Stimulated activated CD4-positive, alpha-beta T cell treated with anti-CD3 and anti-CD28 coated beads, Interleukin-4, amount 100 ng/mL, for 4 hours (primary cell): ENCODE measurements at places on chromosomes 3 and 15.

GRCh38 chr3:49454898-49455681 is 15.0 kb upstream of the DAG1 start:
- no peak for DNase-seq

DNA sequence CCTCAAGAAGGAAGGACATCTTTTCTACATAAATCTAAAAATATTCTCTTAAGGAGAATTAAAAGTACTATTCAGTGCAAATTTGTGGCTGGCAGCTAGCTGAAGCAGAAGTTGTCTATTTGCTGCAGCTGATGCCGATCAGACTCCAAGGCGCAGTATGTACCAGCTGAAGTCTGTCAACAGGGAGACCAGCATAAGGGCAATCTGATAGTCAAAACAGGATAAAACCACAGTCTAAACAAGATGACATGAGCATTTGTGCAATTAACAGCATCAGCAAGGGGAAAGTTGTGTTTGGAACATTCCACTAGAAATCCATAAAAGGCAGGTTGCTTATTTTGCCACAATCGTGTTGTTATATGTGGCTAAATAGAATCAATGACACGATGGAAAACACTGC is 198.2 kb upstream of the ROBO2 start:
- no peak for DNase-seq

GRCh38 chr15:45637141-45637540 is 2.3 kb downstream of the SQOR start:
- no peak for DNase-seq

GRCh38 chr15:74263466-74263865 is 27.3 kb downstream of the CCDC33 start:
- no peak for DNase-seq

GRCh38 chr3:45330510-45331295 is 57.7 kb upstream of the LARS2 start:
- DNase-seq: no peak

DNA sequence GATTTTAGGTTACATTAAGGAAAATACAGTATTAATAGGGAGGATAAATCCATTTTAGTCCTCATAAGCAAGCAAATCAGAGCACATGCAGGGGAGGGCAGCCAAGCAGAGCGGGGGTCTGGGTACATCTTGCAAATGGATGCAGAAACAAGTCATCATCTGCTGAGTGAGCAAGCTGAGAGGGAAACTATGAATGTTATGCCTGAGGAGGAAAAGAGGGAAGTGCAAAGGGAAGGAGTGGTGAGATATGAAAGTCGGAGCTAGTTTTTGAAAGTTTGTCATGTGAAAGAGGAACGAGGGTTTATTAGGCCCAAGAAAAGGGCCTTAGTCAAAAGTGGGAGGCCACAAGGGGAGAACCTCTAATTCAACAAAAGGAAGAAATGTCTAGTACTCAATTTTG is 15.4 kb downstream of the PTX3 start:
- no peak for DNase-seq

DNA sequence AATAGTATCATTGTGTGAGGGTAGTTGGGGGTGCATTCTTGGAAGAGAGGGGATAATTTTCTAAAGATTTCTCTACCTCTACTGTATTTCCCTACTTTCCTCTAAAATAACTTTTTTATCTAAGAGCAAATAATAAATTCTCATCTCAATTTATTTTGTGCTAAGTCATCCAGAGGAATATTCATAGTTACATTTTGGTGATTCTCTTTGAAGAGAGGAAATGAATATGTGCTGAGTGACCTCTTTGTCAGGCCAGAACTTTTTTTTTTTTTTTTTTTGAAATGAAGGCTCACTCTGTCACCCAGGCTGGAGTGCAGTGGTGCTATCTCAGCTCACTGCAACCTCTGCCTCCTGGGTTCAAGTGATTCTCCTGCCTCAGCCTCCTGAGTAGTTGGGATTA is 15.1 kb upstream of the CCDC80 start:
- no peak for DNase-seq

GRCh38 chr15:89090791-89091626 is 2.8 kb downstream of the ABHD2 start:
- peak; percentile 57 for DNase-seq

DNA sequence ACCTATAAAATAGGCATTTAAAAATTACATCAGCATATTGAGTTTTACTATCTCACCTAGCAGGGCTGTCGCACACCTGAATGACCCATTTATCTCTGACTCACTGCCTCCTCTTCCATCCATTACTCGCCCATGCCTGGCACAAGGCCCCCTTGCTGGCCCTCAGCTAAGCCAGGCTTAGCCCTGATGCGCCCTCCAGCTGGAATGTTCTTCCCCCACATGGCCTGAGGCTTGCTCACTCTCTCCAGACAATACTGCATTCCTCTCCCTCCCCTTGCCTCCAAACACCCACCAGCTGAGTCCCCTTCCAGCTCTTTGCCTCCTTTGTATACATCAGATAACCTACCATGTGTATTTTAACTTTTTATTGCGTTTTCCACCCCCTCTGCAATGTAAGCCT is 7.2 kb downstream of the SH3BP5 start:
- no peak for DNase-seq

- no peak for DNase-seq
Observed at GRCh38 chr3:44099566-44100297, 142.0 kb upstream of the TOPAZ1 start.

DNA sequence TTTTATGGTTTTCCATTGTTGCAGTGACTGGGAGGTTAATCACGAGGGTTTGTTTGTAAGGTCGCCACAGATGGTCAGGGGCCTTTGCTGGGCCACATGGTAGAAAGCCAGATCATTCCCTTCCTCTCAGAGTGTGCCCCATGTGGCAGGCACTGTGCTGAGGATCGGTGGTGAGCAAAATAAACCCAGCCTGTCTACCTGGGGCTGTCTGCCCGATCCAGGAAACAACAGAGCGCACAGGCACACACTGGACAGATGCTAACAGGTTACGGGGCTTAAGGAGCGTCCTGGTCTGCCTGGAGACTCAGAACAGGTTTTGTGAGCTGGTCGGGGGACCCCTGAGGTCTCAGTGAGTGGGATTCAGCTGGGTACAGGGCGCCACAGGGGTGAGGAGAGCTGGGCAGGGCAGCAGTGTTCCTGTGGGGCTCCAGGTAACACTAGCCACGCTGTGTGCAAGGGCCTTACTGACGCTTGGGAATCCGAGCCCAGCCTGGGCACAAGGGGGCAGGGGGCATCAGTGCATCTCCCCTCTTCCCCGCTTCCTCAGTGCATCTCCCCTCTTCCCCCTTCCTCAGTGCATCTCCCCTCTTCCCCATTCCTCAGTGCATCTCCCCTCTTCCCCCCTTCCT is 136.4 kb downstream of the DNAJB8 start:
- no peak for DNase-seq

DNA sequence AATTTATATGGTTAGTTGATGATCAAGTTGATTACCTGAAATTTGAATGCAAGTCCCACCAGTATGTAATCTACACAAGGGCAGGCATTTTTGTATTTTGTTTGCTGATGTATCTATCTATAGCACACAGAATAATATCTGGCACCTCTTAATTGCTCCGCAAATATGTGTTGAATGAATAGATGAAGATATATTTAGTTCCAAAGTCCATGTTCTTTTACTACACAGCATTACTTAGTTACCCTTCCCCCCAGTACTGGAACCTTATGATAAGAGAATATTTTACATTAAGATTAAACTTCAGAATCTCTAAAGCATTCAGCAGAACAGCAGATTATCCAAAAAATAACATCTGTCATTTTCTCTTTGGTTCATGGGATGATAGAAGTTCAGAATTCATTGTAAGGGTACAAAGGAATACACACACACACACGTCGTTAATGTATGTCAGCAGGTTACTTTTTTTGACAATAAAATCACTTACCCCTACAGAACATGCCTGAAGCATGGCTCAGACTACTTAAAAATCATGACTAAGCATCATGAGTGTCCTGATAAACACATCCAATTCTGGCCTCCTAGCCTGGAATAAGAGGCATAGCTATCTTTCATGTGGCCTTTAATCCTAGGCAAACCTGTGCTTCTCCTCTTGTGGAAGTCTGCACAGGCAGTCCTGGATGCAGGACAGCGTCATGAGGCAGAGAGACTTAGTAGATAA is 148.9 kb upstream of the TBC1D5 start:
- no peak for DNase-seq

DNA sequence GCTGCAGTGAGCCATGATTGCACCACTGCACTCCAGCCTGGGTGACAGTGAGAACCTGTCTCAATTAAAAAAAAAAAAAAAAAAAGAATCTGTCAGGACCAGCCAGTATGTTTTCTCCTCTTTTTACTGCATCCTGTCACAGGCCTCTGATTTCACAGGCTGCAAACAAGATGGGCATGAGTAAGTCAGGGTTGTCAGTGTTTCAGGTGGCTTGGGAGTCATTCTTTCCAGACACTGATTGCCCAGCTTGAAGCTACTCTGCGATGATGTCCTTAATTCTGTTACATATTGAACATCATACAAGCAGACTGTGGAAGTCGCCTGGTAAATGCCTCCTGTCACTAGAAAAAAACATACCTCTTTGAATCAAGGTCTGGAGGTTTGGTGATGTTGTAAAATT is 18.8 kb downstream of the DIS3L start:
- DNase-seq: no peak

DNA sequence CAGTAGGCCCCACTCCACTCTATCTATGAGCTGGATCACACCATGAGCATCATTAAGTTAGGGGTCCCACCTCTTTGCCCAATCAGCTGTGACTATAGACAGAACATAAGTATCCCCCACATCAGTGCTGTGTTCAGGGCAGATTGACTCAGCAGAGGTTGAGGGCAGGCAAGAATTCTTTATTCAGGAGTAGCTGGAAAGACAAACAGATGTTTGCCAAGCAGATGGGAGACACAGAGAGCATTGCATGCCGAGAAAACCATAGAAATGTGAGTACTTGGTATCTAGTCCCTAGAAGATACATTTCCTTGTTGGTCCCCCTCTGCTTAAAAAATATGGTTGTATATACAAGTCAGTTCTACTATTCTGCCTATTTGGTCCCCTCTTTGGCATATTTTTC is 440.8 kb downstream of the RAP2B start:
- DNase-seq: no peak

DNA sequence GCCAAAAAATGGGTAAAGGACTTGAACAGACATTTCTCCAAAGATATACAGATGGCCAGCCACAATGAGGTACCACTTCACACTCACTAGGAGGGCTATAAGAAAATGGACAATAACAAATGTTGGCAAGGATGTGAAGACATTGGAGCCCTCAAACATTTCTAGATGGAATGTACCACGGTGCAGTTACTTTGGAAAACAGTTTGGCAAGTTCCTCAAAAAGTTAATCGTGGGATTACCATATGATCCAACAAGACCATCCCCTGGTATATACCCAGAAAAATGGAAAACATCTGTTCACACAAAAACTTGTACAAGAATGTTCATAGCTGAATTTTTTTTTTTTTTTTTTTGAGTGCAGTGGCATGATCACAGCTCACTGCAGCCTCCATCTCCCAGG is 15.9 kb upstream of the HRH1 start:
- DNase-seq: no peak

DNA sequence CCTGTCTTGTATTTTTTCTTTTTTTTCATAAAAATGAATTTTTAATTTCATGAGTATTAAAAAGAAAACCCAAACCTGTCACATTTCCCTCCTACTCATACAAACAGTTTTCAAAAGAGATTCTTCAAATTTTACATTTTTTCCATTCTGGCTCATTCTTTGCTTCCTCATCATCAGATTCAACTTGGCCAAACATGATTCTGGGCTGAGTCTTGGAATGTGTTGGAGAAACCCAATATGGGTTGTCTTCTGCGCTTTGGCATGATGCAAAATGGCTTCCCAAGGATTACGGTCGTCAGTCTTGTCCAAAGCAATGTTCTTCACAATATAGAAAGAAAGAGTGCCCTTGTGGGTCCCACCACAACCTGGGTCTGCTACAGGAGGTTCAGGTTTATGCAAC is 12.4 kb upstream of the TM4SF4 start:
- no peak for DNase-seq

GRCh38 chr3:109927161-109927560 is 589.8 kb upstream of the DPPA4 start:
- DNase-seq: no peak

GRCh38 chr3:45605534-45605933 is 11.0 kb downstream of the LIMD1 start:
- no peak for DNase-seq

- no peak for DNase-seq
Observed at GRCh38 chr3:128167973-128168674, 14.8 kb downstream of the EEFSEC start.

GRCh38 chr15:68834346-68834745 is 13.7 kb upstream of the ANP32A start:
- no peak for DNase-seq

DNA sequence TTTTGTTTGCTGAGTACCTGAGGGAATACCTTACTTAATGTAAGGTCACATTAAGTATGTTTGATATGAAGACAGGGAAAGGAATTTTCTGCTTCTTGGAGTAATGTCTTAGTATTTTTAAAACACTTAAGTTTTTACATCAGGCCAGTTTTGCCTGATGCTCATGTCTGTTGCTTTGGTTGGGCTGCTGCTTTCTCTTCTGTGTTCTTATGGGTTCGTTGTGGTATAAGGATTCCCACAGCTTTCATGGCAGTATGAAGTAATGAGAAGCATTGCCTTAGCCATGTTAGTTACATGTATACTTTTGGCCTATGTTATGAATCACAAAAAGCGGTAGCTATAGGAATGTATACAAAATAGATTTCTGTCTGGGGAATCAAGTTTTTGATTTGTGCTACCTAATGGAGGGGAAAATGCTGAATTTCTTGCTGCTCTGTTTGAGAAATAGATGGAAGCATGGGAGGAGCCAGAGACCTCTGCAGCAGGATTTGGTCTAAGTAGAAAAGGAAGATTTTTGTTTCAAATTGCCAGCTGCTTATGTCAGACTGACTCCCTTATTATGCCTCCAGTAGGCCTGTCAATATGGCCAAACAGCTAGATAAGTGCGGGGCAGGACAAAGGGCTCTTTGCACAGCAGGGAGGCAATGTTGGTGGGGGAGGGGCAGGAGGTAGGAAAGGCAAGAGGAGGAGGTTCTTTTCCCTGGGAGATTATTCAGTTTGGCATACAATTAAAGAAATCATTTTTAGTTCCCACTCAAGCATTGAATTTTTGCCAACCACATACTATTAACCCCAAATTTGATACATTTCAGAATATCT is 5.2 kb downstream of the SETD5 start:
- no peak for DNase-seq

DNA sequence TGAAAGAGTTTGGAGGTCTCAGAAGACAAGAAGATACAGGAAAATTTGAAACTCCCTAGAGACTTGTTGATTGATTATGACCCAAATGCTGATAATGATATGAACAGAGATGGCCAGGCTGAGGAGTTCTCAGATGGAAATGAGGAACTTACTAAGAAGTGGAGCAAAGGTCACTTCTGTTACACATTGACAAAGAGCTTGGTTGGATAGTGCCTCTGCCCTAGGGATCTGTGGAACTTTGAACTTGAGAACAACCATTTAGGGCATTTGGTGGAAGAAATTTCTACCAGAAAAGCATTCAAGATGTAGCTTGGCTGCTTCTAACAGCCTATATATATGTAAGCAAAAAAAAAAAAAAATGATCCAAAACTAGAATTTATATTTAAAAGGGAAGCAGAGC is 48.9 kb upstream of the NAALADL2 start:
- DNase-seq: no peak
